ENCODE measurements at places on chromosomes 2 and 18.

DNA sequence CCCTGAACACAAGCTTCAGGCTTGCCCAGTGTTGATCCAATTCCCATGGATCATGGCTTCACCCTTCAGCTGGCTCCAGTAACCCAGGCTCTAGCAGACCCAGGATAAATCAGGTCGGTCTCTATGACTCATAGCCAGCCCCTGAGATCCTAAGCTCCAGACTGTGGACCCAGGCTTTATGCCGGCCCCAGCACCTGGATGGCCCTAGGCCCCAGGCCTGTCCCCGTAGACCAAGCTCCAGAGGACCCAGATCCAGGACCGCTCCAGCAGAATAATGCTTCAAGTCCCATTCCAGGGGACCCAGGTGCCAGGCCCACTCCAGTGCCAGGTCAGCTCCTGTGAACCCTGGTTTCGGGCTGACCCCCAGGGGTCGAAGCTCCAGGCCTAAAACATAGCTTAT is 1589.9 kb upstream of the DDX18 start:
- no peak for DNase-seq

- DNase-seq, result no peak
Measured at GRCh38 chr2:113842919-113843736, 46.8 kb upstream of the ACTR3 start.

DNA sequence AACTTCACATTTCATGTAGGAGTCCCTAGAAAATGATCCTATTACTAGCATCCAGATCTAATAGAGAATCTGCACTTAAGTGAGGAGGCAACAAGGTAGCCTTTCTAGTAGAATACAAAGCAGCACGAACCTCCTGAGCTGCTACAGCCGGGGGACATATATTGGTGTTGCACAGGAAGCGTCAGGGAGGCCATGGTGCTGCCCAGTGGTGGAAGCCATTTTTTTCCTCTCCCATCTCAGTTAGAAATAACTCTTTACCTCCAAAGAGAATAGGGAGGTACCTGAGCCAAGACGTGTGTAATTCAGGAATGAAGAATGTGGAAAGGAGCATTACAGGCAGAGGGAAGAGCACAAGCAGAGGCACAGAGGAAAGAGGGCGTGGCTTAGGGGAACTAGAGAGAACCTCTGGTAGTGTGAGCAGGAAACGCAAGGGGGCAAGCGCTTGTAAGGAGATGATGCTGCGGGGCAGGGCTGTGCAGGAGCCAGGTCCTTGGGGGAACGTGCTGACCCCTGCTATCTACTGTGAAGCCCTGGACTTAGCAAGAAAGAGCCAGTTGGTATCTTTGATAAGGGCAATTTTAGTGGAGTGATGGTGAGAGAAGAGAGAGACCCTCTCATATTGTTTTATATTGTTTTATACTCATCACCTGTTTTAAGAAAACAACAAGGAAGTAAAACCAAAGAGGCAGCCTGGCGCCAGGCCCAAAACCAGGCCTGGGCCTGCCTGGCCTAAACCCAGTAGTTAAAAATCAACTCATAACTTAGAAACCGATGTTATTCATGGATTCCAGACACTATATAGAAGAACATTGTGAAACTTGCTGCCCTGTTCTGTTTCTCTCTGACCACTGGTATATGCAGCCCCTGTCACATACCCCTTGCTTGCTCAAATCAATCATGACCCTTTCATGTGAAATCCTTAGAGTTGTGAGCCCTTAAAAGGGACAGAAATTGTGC is 50.0 kb upstream of the TTC39C start:
- DNase-seq, result peak; percentile 62

GRCh38 chr2:207223051-207223450 is 57.3 kb upstream of the KLF7 start:
- DNase-seq, result peak; percentile 37

- DNase-seq, result no peak
Measured at GRCh38 chr2:179814050-179814449, 47.4 kb downstream of the ZNF385B start.

GRCh38 chr2:136107051-136108033 is 10.6 kb downstream of the CXCR4 start:
- DNase-seq, result no peak

- DNase-seq, result no peak
Measured at GRCh38 chr18:36465970-36466369, 168.5 kb downstream of the FHOD3 start.

DNA sequence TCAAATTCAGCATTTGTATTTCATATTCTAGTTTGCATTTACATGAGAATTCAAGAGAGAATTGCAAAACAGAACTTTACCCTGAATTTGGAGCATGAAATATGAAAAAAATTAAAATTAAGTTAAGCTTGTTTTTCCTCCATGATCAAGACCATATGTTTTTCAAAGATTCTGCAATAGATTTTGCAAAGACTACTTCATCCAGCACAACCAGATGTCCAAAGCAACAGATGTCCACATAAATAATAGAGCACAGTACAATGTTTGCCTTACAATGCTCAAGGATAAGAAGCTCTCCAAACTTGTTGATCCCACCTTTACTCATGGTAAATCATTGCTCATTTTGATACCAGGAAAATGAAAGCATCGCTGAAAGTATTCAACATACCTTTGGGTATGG is 25.6 kb downstream of the FAP start:
- DNase-seq, result no peak

DNA sequence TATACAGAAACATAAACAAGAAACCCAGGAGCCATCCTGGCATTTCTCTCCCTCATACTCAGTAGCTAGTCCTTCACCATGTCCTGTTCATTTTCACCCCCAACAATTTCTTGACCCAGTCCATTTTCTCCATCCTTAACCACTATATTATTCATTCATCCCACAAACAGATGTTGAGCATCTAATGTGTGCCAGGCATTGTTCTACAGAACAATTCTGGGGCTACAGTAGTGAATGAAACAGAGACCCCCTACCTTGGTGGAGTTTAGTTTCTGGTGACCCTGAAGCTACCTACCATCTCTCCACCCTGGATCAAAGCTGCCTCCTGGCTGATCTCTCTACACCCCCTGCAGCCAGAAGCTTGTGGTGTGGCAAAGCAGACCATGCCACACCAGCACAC is 27.5 kb upstream of the BZW1 start:
- DNase-seq, result no peak

GRCh38 chr18:24930971-24931370 is 421.0 kb downstream of the ZNF521 start:
- no peak for DNase-seq

DNA sequence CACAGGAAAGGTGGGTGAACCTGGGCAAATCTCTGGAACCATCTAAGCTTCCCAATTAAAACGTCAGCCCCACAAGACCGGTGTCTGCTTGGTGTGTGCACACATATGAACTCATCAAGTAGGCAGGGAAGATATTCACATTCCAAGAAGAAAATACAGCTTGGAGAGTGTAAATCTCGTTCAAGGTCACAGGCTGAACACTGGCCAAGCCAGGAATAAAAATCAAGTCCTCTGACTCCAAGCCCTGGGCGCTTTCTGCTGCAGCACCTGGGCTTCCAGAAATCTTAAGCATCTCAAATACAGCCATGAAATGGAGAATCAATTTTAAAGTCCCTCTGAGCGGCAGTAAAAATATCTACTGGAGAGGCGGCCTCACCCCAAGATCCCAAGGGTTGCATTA is 150.9 kb downstream of the TWIST2 start:
- DNase-seq, result no peak

DNA sequence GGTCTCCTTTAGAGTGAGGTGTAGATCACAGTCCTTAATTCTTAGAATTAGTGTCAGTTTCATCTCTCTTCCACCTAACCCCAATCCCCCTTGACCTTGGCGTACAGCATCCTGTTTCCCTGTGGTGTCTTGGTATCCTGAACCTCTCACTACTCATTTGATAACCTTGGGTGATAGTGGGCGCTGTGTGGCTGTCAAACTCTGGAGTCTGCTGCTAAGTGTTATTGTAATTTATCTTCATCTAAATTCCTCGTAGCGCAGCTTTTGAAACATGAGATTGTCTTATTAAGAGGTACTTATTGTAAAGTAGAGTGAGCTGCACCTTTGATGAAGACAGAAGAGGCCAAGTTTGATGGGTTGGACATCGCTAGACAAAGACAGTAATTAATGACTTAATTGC is 222.6 kb upstream of the SPRED2 start:
- DNase-seq, result no peak

- DNase-seq, result no peak
Measured at GRCh38 chr18:4058179-4058578, 396.9 kb downstream of the DLGAP1 start.

- DNase-seq, result no peak
Measured at GRCh38 chr18:9561759-9562158, 52.6 kb downstream of the PPP4R1 start.

DNA sequence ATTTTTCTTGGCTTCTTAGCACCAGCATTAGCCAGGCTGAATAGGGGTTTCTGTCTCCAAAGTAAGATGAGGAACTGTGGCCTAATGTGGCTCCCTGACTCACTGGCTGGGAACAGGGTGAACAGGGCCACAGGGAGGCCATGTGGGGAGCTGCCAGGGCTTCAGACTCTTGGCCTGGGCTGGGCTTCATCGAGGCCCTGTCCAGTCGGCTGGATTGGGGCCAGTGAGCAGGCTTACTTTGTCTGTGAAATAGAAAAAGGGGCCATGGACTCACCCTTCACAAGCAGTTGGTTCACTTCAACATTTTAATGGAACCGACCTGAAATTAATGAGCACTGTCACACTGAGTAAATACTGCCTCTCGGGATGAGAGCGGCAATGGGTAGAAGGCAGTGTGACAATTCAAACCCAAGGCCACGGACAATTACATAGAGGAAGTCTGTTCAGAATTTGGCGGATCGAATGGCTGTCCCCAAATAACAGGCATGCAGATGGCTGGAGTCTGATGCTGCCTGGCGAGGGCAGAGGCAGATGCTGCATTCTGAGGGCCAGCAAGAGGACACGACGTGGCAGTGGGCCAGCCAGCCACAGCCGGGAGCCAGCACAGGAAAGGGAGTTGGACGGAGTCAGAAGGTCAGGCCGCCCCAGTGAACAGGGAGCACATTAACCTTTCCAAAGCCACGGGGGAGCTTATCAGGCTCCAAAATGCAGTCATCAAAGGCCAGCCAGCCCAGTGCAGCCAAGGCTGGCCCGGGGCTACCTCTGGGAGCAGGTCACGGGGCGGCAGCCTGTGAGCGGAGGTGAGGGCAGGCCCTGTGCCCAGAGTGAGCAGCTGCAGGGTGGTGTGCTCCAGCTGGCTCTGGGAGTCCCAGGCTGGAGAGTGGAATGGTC is 146.6 kb upstream of the REV1 start:
- no peak for DNase-seq

DNA sequence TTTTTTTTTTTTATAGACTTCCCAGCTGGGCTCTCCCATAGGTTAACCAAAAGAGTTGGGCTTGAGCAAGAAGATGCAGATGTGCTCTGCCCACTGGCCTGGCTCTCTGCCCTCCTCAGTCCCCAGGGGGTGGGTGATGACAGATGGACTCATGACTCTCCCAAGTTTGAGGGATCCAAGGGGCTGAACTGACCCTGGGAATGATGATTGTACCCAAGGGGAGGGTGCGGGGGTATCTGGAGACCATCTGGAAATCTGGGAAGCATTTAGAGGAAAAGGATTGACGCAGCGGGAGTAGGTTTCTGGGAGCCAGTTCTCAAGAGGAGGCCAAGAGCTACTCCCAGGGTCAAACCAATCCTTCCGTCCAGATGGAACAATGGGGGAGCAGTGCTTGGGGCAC is 330.8 kb downstream of the CYP26B1 start:
- no peak for DNase-seq

GRCh38 chr2:120859814-120860578 is 124.3 kb downstream of the GLI2 start:
- no peak for DNase-seq

DNA sequence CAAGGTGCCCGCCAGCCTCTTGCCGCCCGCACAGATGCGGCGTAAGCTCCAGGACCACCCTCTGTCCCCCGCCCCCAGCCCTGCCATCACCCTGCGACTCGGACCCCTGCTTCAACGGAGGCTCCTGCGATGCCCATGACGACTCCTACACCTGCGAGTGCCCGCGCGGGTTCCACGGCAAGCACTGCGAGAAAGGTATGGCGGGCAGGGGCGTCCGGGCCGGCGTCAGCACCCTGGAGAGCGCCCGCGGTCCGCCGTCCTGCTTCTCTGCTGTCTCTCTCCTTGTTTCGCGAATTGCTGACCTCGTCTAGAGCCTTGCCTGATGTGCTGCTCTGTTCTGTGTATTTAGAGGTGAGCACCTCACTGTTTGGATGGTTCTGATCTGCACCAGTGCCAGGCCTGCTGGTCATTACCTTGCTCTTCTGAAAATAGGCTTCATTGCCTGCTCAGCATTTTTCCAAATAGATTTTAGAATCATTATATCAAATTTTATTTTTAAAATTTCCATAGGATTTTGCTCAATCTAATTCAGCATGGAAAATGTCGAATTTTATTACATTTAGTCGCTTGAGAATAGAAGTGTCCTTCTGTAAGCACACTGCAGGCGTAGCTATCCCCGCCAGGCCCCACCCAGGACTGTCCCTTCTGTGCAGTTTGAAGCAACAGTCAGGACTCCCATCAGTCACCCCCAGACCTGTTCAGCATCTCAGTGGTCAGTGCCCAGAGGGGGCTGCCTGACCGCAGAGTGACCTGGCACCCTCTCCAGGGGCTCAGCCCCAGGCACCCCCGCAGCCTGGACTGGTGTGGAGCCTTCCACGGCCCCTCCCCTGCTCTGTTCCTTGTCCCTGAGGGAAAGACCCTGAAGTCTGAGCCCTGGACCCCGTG is 51.6 kb downstream of the SNED1 start:
- DNase-seq, result no peak

DNA sequence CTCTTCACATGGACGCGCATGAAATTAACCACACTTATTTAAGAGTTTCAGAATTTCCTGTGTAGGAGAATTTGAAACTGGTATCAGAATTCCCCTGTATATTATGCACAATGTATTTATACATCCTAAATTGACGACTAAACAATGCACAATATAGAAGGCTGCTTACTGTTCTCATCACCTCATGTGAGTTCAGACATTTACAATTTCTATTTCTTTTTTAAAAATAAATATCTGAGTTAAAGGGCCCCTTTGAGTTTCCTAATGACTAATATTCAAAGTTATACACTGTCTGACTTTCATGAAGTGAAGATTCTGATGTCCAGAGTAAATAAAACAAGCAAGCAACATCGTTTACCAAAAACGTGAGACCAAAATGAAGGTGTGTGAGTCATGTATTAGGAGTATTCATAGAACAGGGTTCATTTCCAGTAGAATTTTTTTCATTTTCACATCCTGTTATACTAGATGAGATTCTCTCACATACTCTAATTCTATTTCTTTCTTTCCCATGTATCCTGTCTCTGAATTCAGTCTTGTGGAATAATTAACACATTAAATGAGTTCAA is 406.2 kb downstream of the NUP35 start:
- DNase-seq, result no peak

DNA sequence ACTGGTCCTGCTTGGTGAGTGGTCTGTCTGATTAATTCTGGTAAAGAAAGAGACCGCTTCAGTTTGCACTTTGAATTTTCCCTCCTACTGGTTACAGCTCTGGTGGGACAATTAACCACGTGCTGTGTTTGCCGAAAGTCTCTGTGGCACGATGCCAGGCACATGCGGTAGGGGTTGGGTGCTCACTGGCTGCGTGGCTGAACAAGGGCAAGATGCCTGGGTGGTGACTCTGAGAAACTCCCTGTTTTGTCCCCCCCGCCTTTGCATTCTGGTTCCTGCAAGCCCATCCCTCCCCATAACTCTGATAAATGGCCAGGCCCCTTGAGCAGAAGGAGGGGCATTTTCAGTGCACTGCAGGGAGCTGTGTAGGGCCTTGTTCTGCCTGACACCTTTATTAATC is 206.1 kb downstream of the TFCP2L1 start:
- DNase-seq, result no peak

GRCh38 chr2:20538308-20539132 is 91.6 kb downstream of the RHOB start:
- DNase-seq, result no peak

All from stimulated activated CD4-positive, alpha-beta T cell treated with anti-CD3 and anti-CD28 coated beads, Interleukin-4, amount 100 ng/mL, for 24 hours (primary cell).